AG10803 (cell line): ENCODE measurements at places on chromosomes 12 and 14.

GRCh38 chr12:68306564-68306963 is 25.6 kb downstream of the MDM1 start:
- DNase-seq, result no peak

DNA sequence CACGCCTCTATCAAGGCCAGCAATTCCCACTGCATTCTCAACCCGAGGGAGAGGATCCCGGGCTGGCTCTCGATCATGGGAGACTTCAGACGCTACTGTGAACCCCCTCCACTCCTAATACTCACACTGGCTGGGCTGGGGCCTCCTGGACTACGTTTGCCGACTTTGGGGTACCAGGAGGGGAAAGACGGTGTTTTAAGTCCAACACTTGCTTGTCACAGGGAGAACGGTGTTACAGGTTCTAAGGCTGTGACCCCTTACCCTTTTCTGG is 463 bp downstream of the NACA start:
- DNase-seq, result peak; percentile 6

DNA sequence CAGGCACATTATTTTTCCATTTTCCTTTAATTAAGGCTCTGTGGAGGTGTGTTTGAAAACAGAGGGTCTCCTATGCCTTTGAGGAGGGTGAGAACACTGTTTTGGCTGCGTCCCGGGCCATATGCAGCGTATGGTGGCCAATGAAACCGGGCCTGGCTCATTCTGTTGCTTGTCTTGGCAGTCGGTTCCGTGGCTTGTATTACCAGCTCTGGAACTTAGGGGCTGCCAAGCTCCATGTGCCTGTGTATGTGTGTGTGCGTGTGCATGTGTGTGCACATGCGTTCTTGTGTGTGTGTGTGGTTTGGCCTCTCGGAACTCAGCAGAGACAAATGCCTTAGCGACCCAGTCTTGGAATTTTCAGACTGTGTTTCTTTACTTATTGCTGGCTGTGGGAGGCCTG is 2.7 kb downstream of the JDP2 start:
- peak; percentile 76 for DNase-seq

- DNase-seq, result peak; percentile 4
Measured at GRCh38 chr12:102811110-102811737, 105.8 kb downstream of the PAH start.

DNA sequence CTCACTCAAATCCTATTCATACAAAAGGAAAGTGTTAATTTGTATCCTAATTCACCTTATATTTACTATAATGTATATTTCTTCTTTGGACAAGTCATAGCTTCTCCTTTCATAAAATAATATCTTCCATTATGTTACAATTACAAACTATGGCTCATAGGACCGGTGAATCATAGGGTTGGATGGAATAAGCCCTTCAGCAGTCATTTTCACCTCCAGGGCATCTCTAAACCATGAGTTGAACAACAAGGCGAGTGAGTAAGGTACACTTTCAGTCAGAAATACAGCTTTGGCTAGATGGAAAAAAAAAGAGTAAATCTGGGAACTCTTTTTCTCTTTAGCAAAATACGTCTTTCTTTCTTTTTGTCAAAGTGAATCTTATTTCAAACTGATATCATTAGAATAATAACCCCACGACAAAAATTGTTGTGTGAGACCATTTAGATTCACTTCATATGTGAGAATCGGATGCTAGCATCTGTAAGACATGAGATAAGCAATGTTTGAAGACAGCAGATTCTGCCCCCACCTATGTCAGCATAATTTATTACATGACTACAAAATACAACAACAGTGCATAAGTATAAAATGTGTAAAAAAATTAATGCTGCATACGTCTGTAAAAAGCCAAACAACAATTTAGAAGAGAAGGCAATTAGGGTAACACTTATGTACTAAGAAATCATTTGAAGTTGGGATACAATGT is 184.4 kb upstream of the SLC38A2 start:
- DNase-seq, result peak; percentile 78

DNA sequence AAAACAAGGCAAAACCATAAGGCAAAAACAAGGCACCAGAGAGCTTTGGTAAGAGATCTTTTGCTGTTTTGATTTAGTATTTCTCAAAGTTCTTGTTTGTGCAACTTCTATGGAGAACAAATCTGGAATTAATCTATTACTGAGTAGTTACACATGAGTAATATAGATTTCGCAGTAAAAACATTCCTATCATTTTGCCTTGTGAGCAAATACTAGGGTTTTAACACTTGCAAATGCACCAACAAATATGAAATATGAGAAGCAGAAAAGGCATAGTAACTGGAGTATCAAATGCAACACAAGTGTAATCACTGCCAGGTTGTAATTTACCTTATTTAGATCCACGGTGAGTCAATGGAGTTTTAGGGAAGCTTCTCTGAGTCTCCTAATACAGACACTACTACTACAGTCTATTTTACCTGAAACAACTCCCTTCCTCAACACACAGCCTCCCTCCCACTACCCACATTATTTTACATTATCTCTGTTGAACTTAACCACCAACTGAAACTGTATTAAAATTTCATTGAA is 324.1 kb downstream of the FLRT2 start:
- peak; percentile 16 for DNase-seq

DNA sequence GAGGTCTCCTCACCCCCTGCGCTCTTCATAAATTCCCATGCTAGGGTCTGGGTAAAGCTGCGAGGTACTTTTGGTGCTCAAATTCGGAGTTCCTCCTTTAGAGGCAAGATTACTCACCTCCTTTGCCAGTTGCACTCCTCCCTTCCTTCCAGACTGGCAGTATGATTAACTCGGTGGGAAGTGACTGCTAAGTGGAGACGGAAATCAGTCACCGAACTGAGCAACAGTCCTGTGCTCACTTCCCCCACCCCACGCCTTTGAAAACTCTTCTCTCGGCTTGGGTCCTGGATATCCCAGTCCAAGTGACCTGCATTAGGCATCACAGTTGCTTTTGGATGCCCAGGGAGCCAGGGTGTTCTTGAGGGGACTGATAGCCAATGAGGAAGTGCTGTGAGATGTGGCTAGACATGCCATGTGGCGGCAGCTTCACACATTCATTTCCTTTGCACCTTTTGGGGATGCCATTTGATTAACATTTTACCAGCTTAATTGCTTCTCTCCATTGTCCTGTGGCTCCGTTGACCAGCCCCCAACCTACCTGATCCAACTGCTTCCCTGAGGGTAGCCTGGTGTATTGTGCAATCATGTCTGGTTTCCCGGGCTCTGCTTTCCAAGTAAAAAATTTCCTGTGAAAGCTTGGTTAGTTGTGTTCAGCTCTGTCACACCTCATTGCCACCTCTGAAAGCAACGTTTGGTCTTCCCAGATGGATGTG is 840 bp downstream of the PNP start:
- DNase-seq, result peak; percentile 45

DNA sequence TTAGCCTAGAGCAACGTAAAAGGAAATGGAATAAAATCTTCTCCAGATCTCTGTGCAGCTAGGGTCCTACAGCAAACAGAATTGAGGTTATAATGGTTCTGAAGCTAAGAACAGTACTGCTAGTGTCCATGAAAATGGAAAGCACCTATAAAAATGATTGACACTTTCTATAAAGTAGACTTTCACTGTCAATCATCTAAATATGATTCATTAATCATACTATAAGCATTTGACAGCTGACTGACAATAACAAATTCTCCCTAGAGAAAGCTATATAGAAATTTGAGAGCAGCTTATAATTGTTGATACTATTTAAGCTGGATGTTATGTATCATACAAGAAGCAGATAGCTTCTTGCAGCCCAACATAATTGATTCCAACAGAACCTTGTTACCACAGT is 80.9 kb downstream of the PDZRN4 start:
- no peak for DNase-seq

DNA sequence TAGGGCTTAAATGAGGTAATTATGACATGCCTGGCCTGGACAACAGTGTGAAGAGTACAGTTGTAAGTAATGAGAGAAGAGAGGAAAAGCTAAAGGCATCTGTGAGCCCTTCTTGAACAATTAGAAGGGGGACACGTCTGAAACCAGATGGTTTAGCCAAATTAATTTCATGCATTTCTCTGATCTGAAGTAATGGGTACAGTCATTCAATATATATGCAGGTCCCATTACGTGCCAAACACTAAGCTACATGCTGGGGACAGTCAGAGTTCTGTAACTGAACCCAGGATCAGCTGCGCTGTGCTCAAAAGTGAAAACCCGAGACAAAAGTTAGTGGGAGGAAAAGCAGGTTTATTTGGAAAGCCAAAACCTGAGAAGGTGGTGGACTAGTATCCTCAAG is 207.2 kb upstream of the TMTC1 start:
- DNase-seq, result no peak
